ENCODE measurements at places on chromosomes 7 and 10. TPM values are rescaled to one million over a fixed set of nuclear protein-coding genes. Genes with fewer than 3 reads are reported as not detected.

Gene HOXA1
- 0.43 TPM for total RNA-seq

Gene TAS2R5
- 0.93 TPM for total RNA-seq

Gene GPR37
- total RNA-seq = 0.07 TPM

Gene SVOPL
- total RNA-seq = not detected

Measured in activated CD4-positive, alpha-beta memory T cell treated with anti-CD3 and anti-CD28 coated beads for 36 hours (primary cell).